ENCODE measurements at places on chromosomes 11 and 22.
A peak's percentile ranks its signal among the peaks of the same experiment; 100 is the strongest.

- DNase-seq, result no peak
Observed at GRCh38 chr11:115460512-115460911, 43.7 kb downstream of the CADM1 start.

DNA sequence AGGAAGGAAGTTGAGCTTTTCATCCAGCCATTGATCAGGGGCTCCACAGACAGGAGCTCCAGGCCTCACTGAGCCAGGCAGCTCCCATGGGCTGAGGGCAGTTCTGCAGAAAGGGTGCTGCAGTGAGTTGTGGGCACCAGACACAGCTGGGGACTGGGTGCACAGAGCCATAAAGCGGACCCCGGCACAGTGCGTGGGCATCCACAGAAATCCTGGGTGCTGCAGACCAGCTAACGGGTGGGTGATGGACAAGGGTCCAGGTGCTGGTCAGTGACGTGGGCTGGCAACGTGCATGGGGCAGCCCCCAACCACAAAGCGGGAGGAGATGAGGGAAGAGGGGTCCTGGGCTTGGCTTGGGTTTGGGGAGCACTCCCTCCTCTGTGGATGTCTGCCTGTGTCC is 19.4 kb upstream of the GAL start:
- no peak for DNase-seq

- no peak for DNase-seq
Observed at GRCh38 chr11:83722392-83723119, 436.4 kb upstream of the CCDC90B start.

GRCh38 chr11:109968299-109968698 is 124.9 kb upstream of the ZC3H12C start:
- no peak for DNase-seq

GRCh38 chr11:42709216-42709615 is 602.6 kb upstream of the API5 start:
- no peak for DNase-seq

- DNase-seq, result no peak
Observed at GRCh38 chr11:39268176-39268690, 2191.2 kb downstream of the LRRC4C start.

- no peak for DNase-seq
Observed at GRCh38 chr22:23458663-23459541, 121.2 kb downstream of the IGLL1 start.

DNA sequence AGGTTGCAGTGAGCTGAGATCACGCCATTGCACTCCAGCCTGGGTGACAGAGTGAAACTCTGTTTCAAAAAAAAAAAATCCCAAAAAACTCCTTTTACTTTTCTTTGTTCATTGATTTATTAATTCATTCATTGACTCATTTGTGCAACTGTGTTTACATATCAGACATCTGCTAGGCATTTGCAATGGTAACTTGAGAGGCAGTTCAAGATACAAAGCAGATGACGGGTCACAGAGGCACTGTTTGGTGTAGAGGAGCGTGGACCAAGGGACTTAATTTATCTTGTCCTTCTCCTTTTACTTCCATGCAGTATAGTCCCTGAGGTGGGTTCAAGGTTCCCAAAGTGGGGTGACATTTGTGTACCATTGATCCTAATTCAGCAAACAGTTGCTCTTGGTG is 71.4 kb downstream of the KIAA1671 start:
- no peak for DNase-seq

DNA sequence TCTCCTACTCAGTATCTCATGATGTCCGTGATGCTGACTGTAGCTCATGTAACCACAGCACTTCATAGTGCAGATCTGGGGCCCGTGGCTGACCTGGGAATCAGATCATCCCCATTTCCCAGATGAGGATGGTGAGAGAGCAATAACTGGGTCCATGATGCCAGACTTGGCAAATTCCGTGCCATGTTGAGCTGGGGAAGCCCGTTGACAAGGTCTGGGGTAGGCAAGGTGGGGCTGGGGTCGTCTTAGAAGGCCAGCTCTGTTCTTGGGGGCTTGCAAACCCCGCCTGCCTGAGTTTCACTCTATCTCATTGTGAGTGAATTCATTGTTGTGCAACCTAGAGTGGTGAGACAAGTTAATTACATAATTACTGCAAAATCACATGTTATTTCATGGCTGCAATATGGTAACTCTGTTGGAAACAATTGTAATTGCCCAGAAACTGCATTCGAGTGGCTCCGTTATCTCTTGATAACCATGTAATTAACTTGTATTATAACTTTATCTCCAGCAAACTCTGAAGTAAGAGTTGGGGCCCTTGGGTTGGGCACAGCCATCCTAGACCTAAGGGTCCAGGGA is 41.7 kb downstream of the LMO1 start:
- DNase-seq, result no peak

GRCh38 chr11:130847517-130847916 is 68.8 kb downstream of the SNX19 start:
- peak; percentile 41 for DNase-seq

GRCh38 chr11:62542750-62543567 is 3.6 kb downstream of the AHNAK start:
- no peak for DNase-seq

DNA sequence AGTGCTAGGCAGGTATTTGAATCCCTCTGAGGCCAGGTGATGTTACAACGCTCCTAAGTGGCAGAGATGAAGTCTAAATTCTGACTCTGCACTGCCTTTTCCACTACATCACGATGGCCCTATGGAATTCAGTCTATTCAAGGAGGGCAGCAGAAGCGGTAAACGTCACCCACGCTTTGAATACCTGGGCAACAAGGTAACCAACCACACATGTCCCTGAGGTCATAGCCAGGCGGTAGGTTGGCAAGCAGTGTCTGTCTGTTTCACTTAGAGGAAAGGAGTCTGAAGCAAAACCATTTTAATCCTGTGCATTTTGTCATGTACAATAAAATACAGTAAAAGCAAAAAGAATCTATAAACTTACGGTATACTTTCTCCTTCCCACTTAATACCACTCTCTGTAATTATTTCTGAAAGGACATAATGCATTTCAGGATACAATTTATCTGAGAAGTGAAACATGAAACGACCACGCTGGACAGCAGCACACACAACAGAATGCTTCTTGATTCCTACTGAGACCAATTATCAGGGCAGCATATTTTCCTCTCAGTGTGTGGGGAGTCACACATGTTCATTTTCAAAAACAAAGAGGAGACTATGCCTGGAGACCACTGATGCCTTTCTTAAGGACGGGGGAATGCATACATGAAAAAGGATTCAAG is 51.3 kb downstream of the PRDM10 start:
- no peak for DNase-seq

GRCh38 chr11:103870821-103871309 is 165.6 kb upstream of the DDI1 start:
- no peak for DNase-seq

All from retinal pigment epithelial cell (primary cell).